Stimulated activated CD4-positive, alpha-beta T cell treated with anti-CD3 and anti-CD28 coated beads, Interleukin-4, amount 100 ng/mL, for 4 hours (primary cell): ENCODE measurements at places on chromosomes 5 and 9.

- DNase-seq: no peak
Observed at GRCh38 chr9:68551191-68551590, 10.5 kb upstream of the TMEM252 start.

DNA sequence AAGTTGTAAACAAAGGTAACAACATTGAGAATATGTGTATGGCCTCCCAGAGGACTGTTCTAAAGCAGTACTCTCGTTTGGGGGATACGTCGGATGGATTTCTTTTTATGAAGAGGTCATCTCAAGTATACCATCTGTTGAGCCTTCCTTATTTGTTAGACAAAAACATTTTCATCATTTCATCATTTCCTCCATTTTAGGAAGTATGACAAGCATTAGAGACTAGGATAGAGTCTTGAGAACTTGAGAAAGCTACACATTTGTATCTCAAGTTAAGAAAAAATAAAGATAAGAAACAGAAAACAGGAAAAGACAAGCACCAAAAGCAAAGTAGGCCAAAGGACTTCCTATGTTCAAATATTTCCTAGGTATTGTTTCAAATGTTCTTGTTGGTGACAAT lies 307.0 kb downstream of the EFNA5 start:
- no peak for DNase-seq

DNA sequence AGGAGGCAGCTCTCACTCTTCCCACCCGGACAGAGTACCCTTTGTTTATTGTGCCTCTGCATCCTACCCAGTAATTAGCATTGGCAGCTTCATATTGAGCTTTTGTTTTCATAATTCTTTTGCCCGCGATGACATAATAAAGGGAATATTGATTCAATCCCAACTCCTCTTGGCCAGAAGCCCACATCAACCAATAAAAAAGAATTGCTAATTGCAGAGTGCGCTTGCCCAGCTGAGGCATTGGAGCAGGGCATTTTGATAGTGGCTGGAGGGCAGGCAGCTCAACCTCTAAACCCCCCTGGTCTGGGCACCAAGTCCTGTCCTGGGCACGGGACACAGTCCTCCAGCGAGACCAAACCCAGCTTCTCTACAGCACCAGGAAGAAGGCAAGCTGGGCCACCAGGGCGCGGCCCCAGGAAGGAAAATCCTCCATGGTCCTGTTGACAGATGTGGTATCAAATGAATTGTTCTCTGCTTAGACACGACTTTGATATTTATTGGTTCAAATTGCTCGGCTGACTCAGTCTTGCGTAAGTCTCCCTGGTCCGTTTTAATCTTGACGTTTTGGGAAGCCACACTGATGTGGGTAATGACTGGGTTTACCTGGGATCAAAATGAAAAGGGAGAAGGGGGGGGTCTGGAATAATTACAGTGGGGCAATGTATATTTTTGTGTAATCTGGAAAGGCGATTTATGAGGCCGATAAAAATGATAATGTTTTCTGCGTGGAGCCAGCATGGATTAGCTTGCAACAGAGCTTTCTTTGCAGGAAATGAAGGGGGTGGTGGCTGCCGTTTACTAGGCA lies 220.7 kb upstream of the MSX2 start:
- DNase-seq: no peak

DNA sequence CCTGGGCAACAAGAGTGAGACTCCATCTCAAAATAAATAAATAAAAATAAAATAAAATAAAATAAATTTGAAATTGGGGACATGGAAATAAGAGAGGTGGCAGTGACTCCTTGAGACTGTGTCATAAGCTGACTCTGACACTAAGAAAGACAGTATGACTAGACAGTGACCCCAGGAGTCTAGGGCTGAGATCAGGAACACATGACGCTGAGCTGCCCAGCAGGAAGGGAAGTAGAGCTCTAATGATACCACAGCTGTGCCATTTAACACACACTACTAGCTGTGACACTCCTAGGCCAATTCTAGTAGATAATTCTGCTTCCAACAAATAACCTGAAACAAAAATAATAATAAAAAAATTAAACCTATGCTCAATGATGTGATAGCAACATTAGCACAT lies 293.0 kb downstream of the SEC61B start:
- DNase-seq: no peak

GRCh38 chr5:154405078-154405792 lies 40.6 kb upstream of the SAP30L start:
- DNase-seq: peak; percentile 75

- no peak for DNase-seq
Observed at GRCh38 chr9:1117439-1117838, 67.3 kb downstream of the DMRT2 start.

- DNase-seq: no peak
Observed at GRCh38 chr9:86639899-86640379, 285.7 kb upstream of the TUT7 start.

DNA sequence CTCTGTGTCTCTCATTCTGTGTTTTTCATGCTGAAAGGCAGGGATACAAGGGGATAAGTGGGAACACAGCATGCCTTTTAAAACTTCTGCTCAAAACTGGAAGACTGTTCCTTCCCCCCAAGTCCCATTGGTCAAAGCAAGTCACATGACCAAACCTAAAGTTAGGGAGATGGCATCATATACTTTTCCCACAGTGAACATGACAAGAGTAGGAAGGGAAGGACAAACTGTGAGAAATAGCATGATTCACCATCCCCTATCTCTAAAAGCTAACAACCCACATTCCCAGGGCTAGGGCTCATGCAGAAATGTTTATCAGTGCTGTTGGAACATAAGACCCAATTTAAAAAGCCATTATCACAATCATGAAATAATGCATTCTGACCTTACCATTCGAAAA lies 24.2 kb upstream of the SHISAL2B start:
- DNase-seq: no peak

GRCh38 chr5:82105457-82105856 lies 133.6 kb downstream of the ATG10 start:
- no peak for DNase-seq

- no peak for DNase-seq
Observed at GRCh38 chr9:130320723-130321481, 55.3 kb downstream of the HMCN2 start.

DNA sequence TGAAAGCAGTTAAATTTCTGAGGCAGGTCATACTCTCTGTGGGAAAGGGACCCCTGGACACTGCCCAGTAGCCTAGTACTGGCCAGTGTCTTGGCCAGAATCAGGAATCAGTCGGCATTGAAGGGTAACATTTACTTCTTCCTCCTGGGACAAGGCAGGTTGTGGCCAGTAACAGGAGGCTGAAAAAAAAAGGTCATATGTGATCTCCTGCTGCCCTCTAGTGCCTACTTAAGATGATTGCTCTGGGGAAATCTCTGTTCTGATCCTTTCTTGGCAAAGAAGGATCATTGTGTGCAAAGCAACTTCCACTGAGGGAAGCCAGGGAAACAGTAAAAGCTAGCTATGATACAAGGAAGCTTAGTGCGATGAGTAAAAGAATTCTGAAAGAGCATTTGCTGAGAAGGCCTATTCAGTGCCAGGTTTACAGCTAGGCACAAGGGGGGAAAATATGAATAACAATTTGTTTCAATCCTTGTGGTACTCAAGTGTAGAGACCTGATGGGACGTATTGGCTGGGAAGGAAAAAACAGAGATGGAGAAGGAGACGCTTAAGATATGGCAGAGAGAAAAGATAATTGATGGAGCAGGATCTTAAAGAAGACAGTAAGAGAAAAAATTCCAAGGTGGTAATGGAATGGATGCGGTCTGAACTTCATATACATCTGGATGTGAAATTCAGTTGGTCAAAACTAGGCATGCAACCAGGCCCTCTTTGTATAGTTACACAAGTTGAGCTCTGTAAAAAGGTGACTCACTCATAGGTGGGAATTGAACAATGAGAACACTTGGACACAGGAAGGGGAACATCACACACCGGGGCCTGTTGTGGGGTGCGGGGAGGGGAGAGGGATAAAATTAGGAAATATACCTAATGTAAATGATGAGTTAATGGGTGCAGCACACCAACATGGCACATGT lies 25.8 kb upstream of the TRIM32 start:
- no peak for DNase-seq

DNA sequence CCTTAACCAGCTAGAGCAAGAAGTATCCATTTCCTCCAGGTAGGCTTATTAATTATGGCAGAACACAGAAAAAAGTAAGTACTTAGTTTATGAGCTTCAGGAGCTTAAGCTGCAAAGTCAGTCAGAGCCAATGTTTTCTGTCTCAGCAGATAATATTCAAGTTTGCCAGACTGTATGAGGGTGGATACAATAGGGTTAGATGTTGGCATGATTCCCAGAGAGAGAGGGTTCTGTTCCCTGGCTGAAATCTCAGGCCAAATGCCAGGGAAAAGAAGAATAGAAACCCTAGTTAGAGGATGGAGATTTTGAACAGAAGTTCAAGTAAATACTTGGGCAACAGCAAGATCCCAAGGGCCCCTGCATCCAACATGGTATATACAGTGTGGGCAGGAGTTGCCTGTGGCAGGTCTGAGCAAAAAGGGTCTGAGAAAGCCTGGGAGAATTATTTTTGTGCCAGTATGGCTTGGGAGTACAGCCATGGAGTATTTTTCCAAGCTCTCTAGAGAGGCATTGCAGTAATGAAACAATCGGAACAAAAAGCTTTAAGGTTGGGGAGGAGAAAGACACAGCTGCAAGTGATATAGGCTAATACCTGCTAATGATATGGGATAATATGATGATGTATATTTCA lies 31.0 kb upstream of the ISOC1 start:
- DNase-seq: no peak

- no peak for DNase-seq
Observed at GRCh38 chr9:115757461-115757860, 396.1 kb upstream of the PAPPA start.

DNA sequence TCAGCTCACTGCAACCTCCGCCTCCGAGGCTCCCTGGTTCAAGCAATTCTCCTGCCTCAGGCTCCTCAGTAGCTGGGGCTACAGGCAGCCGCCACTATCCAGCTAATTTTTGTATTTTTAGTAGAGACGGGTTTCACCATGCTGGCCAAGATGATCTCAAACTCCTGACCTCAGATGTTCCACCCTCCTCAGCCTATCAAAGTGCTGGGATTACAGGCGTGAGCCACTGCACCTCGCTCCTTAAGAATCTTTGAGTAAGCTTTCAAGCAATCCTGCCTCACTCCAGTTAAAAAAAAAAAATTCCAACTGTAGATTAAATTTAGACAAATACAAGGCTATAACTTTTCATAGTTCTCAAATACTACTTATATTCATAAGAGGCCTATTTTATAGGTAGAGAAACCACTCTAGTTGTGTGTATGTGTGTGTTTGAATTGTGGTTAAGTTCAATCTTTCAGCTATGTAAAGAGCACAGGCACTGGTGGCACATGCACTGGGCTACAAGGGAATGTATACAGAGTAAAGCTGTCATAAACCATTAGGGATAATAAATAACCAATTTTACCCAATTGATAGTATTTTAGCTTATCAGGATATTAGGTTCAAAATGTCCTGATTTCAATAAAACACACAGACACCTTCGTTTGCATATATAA lies 50.6 kb upstream of the RAPGEF6 start:
- DNase-seq: no peak

GRCh38 chr5:105752801-105753200 lies 1917.9 kb downstream of the EFNA5 start:
- DNase-seq: no peak

DNA sequence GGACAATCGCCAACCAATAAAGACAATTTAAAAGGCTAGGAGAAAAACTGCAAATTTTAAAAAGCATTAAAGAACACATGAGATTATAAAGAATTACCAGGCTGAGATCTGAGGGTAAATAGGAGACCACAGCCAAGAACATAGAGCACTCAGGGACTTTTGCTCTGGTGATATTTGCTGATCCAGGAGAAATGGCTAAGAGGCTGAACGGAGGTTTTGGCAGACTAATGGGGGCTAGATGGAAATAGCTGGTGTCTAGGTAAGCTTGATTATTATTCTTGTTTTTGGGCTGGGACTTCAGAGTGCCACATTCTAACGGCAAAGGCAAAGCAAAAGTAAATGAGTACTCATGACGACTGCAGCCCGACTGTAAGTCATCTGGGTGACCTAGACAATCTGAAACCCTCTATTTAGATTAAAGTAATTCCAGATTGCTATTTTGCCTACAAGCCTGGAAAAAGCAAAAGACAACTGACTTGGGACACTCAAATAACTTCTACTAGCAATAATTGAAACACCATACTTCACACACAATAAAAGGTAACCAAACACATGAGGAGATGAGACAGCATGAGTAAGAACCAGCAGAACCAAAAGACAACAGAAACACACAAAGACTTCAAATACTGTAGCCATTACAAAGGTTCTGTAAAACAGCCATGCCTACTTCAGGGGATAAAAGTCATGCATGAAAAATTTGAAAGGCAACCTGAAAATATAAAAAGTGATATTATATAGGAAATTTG lies 68.8 kb downstream of the JAKMIP2 start:
- DNase-seq: no peak

DNA sequence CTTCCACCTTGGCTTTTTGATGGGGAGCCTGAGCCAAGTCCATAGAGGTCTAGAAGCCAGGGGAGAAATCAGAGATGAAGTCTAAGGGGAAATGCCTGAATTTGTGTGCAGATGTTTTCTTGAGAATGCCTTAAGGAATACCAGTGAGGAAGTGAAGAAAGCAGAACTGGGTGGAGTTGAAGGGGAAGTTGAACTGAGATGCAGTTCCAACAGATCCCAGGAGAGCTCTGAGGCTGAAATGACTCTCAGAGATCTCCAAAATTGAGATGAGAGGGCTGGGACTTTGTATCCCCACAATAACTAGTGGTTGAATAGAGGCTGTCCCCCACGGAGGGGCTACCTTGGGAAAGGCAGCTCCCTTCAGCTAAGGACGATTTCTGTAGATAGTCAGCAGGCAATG lies 197.1 kb downstream of the ZNF462 start:
- no peak for DNase-seq

- DNase-seq: no peak
Observed at GRCh38 chr9:125744616-125745015, 2.6 kb upstream of the PBX3 start.

DNA sequence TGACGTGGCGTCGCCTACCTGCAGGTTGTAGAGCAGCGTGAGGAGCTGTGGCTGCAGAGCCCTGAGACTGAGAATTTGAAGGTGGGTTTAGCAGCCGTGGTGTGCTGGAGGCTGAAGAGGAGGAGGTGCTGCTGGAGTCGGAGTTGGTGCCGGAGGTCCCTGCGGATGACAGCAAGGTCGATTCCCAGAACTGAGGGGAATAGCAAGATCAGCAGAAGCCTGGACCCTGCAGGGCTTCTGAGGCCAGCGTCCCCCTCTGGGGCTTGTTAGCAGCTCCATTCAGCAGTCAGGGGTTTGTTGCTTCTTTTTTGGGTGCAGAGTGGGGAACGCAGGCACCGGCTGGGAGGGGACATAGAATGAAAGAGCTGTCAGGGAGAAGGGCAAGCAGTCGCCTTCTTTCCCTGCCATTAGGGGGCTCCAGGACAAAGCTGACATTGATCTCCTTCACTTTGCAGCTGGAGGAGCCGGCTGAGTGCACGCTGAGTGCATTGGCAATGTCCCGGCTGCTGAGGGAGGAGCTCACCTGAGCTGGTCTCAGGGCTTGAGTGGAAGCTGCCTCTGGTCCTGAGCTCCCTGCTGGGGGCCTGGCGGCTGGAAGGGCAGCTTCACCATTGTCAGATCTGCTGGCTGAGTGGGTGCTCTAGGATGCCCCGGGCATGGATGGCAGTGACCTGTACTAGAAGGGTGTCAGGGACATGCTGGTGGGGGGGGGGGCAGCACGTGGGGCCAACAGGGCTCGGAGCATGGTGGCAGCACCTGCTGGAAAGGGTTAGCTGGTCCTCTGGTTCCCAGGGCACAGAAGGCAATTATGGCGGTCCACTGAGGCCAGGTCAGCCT lies 20.8 kb downstream of the OBP2B start:
- DNase-seq: no peak
